NCI-H2171 treated with DMSO at 0.1 percent for 48 hours (cell line): ENCODE measurements at places on chromosomes 7 and 10.

DNA sequence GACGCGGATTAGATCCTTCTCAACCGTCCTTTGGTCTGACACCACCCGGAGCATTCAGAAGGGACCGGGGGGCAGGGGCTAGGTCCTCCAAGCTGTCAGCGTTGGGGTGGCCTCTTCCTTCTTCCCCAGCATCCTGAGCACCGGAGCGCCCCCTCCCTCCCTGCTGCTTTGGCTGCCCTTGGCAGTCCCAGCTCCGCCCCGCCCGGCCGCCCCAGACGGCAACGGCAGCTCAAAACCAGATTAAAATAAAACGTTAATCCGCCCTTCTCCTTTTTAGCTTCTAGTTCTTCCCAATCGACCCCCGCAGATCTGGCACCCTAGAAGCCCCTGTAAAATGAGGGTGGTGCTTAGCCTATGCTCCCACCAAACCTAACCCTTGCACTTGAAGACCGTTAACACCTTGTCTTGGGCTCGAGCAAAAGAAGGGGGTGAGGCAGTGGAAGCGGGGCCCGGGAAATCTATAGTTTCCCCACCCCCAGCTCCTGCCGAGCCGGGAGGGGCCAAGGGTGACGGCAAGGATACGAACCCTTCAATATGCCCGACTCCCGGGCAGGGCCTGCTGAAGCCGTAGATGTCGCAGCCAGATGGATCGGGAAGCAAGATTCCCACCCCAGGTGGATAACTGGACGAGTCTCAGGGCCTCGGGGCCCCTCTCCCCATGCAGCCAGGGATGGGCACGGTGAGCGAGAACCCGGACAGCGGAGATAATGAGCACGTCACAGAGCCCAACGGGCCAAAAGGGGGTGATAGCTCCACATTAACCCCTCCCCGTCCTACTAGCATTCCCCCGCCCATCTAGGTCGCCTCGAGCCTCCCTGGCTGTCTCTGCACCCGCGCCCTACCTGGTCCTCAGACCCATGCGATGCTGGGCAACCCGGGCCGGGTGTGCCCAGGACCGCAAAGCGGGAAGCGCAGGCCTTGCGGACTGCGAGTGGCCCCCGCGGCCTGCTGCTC, 169.7 kb downstream of the NRF1 start:
- peak; percentile 69 for DNase-seq

DNA sequence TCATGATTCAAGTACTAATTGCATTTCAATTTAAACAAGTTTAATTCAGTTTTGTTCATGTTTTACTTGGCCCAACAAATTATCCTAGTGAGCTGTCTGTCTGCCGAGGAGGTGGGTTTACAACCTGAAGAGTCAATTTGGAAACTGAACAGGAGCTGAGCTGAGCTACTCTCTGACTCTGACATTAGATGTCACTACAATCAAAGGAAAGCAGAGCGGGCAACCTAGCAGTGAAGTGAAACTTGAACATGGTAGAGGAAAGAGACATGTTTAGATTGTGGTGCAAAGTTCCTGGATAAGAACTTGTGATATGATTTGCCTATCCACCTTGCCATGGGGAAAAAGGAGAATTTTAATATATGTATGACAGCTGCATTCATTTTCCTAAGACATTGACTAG, 9.6 kb upstream of the AGR3 start:
- DNase-seq: peak; percentile 26

DNA sequence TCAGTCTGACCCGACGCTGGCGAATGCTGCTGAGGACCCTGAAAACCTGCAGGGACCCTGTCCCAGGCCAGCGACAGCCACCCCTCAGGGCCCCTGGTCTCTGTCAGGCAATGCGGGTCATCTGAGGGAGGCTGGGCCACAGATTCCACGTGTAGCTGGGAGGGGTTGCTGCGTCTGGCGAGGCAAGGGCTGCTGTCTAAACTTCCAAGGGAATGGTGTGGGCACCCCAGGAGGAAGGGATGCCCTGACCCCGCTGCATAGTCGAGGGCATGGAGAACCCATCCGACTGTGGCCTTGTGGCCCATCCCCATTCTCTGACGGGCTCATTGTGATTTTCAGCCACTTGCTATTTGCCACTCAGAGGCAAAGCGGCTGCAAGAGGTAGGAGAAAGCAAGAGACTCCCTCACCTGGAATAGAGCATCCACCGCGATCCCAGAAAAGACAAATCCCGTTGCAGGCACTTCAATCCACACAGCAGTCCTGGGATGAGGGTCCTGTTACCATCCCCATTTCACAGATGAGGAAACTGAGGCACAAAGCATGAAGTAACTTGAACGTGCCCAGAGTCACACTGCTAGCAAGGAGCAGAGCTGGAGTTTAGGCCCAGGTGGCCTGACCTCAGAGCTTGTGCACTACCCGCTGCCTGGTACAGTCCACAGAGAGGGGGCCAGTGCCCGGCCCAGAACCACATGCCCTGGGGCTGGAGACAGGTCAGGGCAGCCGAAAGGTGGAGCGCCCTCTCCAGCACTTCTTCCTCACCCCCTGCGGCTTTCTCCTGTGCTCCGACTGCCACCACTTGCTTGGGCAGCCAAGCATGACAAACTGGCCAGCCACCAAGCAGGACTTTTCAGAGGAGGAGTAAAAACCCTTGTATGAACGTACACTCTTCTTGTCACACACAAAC, 163.8 kb upstream of the KLF14 start:
- no peak for DNase-seq

GRCh38 chr7:17434191-17434590, 135.7 kb downstream of the AHR start:
- no peak for DNase-seq

DNA sequence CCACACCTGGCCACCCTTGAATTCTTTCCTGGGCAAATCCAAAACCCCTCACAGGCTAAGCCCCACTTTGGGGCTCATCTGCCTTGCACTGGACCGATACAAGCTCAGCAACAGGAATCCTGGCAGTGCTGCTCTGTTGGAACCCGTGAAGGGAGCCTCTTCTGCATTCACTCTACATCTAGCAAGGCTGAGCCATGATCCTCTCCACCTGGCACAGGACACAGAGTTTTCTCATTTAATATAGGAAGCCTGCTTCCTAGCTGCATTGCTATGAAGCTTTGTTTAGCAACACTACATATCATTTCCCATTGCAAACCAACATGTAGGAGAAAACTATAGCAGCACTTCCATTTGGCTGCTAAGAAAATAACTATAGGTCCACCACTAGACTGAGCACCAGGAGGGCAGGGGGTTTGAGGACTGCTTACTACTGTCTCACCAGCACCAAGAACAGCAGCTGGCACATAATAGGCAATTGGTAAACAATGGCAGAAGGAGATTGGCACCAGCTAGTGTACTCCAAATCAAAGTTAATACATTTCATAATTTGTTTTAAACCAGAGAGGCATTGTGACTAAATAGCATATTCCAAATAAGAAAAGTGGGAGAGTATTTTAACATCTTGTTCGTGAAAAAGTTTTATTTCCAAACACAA, 56.1 kb downstream of the CPVL start:
- DNase-seq: peak; percentile 44

DNA sequence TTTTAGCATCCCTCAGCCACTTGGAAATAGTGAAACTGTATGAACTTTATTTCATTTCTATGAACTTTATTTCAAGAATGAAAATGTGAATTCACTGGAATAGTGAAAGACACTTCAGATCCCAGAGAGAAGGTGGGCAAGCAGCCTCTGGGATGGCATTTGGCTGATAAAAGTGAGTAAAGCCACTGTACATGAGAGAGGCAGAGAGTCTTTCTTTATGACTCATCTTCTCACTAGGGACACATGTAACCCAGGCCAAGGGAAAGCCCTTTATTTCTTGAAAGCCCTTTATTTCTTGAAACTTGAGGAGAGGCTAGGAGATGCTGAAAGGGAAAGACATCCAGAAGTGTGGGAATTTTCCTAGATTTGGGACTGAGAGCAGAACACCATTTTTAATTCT, 148.9 kb upstream of the SMIM30 start:
- no peak for DNase-seq

- no peak for DNase-seq
These were observed 73.2 kb downstream of the OAT start for GRCh38 chr10:124345521-124345920.

DNA sequence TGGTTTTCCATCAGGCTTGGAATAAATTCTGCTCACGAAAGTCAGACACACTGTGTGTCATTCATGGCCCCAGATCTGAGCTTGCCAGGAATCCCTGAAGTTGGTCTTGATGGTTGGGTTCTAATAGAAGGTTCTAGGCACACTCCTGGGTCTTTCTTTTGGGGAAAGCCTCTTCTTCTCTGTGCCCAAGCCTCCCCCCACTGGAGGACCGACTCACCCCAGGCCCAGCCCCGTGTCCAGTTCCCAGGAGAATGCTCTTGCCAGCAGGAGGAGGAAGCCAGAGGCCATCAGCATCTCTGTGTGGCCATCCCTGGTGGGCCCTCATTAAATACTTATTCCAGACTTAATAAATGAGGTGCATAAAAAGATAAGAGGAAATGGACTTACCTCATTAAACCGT, 548.0 kb downstream of the TCERG1L start:
- no peak for DNase-seq

- DNase-seq: peak; percentile 84
These were observed at the start of gene PPP1R17 for GRCh38 chr7:31687024-31687748. PPP1R17 (plus strand) TSS chr7:31687215; CDS start chr7:31692442, 5,227 bp downstream.

GRCh38 chr10:74824900-74825370, 1.5 kb upstream of the KAT6B start:
- no peak for DNase-seq

GRCh38 chr10:22854935-22855421, 72.9 kb upstream of the ARMC3 start:
- DNase-seq: no peak

- no peak for DNase-seq
These were observed 4.1 kb downstream of the LRRC17 start for GRCh38 chr7:102916881-102917280.

DNA sequence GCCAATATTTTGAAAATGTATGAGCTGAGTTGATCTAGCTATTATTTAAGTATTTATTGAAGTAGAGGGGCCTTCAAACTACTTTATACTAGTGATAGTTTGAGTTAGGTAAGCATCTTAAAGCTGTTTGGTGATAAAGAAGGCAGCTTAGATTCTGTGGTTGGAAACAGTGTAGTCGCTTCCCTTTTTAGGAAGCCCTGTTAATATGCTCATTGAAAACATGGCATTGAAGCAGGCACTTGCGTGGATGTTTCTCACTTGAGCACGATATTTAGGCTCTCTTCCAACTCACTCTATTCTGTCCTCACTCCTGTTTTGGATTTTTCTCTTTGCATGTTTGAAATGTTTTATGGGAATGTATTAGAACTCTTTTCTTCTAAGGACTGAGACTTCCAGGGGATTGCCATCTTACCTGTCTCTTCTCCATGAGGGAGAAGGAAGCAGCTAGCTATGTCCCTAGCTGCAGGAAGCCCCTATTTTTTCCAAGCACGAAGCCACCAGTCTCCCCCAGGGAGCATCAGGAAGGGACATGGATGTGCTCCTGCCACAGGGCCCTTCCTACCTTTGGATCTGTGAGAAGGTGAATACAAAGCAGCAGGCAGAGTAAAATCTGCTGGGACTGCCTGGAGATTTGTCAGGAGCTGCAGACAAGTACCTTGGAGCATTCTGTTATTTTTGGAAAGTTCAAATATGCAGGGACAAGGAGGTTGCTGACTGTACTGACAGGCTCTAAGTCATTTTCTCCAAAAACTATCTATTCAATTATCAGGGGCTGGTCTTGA, 22.0 kb upstream of the BMPR1A start:
- no peak for DNase-seq
